GOT3 (cell line): ENCODE measurements at places on chromosomes 2 and 18.

- DNase-seq, result no peak
Measured at GRCh38 chr2:73009177-73009839, 62.2 kb downstream of the SFXN5 start.

DNA sequence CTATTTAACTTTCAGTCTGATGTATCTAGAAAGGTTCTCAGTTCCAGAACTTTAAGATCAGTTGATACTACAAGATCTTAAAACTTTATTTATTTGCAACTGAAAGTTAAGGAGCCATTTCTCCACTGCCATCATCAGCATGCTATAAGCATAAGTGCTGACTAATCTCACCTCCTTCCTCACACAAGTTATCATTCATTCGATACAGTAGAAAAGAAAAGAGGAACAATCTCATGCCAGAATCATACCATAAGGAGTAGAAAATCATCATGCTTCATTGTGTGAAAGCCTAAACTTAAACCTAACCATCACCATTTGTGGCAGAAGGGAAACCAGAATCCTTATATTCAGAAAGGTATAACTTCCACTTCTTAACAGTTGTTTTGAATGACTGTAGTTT, 176.6 kb upstream of the NRXN1 start:
- no peak for DNase-seq

GRCh38 chr2:232236200-232236599, 142.4 kb upstream of the ALPP start:
- no peak for DNase-seq

DNA sequence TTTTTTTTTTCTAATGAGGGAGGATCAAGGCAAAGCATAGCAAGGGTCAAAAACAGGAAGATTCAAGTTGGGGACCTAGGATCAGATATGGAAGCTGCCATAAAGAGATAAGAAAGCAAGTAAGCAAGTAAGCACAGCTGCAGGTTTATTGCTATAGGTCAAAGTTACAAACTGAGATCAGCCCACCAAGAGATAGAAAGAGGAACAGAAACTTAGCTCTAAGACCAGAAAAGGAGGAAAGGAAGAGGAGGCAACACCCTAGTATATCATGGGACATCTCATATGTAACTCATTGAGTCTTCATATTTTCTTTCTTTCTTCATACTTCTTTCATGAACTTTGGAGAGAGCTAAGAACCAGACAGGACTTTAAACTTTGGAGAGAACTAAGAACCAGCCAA, 295.9 kb upstream of the CRIM1 start:
- DNase-seq, result no peak

DNA sequence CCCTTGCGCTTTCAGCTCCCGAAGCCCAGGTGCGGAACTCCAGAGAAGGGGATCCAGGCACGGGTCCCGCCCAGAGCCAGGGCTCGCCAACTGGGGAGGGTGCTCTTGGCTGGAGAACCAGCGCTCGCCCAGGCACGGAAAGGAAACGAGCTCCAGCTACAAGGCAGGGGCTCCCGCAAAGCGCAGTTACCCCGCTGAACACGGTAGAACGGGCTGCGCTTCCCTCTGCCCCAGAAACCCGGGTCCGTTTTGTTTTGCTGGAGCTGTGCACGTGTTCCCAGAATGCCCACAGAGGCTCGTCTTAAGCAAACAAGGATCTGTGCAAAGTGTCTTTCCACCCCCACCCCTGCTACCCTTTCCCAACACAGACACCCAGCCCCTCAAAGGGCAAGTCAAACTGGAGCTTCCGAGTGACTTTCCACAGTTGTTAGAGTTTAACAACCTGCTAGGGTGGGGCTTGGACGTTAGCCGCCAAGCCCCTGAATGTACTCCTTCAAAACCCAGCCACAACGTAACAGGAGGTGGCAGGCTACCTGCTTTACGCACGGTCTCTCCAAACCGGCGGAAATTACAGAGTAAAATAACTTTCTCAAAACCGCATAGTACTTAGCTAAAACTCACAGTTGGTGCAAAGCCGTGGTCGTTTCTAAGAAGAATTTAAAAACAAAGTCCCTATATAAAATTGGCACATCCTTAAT, 775 bp downstream of the RNF125 start:
- no peak for DNase-seq

- DNase-seq, result no peak
Measured at GRCh38 chr2:214066862-214067261, 344.0 kb upstream of the VWC2L start.

- no peak for DNase-seq
Measured at GRCh38 chr2:168174756-168175155, 72.6 kb downstream of the STK39 start.

GRCh38 chr18:34543356-34543755, 166.7 kb upstream of the DTNA start:
- no peak for DNase-seq

DNA sequence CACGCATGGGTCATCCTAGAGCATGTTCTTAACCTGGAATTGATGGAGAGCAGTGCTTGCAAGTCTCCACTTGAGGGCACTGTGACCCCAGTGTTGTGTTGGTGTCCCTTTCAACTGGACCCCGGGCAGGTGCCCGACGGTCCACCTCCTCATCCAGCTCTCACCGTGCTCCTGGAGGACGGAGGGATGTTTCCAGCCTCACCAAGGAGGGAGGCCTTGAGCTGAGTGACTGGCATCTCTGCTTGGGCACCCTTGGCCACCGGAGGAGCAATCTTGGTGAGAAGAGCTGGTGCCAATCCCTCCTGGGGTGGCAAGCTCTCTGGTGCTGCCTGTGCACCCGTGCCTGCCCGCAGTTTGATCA, 45.4 kb upstream of the ASB18 start:
- DNase-seq, result no peak

DNA sequence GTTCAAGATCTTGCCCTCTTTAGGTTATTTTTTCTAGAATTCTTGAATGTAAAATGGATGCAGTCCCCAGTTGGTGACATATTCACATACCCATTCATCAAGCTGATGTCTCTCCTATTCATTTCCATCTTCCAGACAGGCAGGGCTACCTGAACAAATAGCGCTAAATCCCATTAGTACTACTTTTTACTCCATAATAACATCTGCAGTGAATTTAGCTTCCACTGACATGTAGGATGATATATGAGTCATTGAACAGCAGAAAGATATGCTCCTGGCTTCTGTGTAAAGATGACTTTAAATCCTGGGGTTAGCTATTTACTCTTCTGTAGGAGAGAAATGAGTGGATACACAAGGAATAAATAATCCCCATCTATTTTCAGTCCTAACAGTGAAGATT, 194.7 kb downstream of the RND3 start:
- no peak for DNase-seq

GRCh38 chr18:72648079-72648478, 103.9 kb upstream of the CBLN2 start:
- no peak for DNase-seq

DNA sequence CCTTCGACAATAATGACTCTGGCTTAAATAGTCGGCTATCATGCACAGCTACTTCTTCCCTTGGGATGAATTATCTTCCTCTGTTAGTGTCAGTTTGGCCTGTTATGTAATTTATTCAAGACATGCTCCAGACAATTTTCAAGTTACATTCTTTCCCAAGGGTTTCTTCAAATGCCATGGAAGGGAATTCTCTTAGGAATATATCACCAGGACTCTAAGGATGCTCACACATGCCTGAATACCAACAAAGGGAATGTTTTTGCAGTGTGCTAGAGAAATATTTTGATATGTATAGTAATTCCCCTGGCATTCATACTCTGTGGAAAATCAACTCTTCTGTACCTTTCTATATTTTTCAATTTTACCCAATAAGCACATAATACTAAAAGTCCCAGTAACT, 286.0 kb upstream of the KYNU start:
- no peak for DNase-seq

GRCh38 chr18:60096428-60096827, 196.6 kb downstream of the PMAIP1 start:
- DNase-seq, result no peak

- DNase-seq, result no peak
Measured at GRCh38 chr18:74589021-74589420, 8.6 kb upstream of the ZNF407 start.

- no peak for DNase-seq
Measured at GRCh38 chr2:40033781-40034180, 254.7 kb upstream of the THUMPD2 start.

DNA sequence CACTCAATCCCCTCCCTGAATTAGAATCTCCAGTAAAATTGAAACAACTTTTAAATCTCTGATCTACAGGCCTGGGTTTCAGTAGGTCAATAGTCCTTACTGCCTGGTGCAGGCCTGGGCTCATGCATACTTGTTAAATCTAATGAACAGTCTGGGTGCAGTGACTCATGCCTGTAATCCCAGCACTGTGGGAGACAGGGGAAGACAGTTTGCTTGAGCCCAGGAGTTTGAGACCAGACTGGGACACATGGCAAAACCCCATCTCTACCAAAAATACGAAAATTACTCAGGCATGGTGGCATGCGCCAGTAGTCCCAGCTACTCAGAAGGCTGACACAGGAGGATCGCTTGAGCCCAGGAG, 94.7 kb upstream of the SP3 start:
- no peak for DNase-seq

DNA sequence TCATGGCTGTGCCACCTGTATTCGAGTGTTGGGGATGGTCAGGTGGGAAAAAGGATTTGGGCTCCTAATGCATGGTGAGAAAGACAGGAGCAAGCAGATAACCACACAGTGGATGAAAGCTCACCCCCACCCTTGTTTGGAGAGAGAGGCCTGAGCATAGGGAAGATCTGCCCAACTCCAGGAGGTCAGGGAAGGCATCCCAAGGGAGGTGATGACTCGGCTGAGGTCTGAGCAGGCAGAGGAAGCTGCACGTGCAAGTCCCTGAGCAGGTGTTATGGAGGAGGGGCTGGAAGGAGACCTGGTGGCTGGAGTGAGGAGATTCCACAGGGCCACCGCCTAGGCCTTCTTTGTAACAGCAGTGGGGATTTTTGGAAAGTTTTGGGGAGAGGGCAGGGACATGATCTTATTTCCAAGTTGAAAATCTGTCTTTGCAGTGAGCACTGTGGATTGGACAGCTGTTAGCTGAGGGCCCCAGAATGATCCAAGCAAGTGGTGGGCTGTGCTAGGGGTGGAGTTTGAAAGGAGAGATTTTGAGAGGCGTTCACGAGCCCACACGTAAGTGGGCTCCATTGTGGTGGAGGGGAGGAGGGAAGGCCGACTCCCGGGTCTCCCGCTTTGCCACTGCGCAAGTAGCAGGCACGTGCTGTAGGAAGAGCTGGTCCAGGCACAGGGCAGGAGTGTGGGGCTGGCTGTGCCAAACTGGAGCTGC, 228.5 kb downstream of the GLI2 start:
- DNase-seq, result no peak

DNA sequence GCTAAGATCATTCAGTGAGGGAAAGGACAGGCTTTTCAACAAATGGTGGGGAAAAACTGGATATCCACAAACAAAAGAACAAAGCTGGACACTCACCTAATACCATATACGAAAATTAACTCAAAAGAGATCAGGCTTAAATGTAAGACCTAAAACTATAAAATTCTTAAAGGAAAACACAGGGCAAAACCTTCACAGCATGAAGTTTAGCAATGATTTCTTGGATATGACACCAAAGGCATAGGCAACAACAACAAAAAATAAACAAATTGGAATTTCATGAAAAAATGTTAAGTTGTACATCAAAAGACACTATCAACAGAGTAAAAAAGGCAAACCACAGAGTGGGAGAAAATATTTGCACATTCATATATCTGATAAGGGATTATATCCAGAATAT, 28.3 kb downstream of the PIAS2 start:
- DNase-seq, result no peak

- DNase-seq, result no peak
Measured at GRCh38 chr2:55235724-55236538, 3.4 kb downstream of the RPS27A start.

DNA sequence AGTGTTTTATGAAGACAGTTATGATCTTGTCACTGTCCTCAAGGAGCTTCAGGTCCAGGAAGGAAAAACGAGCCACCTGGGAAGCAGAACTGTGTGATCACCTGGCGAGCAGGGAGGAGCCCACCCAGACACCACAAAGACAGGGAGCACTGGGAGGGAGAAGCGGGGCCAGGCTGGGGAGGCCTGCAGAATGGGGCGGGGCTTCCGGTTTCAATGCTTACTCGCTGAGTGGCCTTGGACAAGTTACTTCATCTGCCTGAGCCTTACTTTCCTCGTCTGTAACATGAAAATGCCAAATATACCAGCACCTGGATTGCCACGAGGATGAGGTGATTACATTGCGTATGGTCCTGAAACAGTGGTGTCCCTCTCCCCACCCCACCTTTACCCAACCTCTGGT, 227.5 kb downstream of the ANKRD30B start:
- DNase-seq, result no peak

DNA sequence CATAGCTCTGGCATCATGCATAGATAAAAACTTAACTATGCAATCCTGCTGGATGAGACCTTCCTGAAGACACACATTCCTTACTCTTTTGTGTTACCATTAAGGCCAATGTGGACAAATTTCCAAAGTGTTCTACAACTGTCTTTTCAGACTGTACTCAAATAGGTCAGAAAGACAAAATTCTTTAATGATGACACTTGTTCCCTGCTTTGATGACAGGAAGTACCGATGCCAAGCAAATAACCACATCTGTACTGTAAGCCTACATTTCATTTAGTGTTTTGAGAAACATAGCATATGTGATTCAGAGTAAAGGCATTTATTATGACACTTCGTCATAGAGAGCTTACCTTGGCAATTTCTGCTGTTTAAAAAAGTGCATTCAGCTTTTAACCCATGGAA, 55.0 kb downstream of the PMAIP1 start:
- no peak for DNase-seq

DNA sequence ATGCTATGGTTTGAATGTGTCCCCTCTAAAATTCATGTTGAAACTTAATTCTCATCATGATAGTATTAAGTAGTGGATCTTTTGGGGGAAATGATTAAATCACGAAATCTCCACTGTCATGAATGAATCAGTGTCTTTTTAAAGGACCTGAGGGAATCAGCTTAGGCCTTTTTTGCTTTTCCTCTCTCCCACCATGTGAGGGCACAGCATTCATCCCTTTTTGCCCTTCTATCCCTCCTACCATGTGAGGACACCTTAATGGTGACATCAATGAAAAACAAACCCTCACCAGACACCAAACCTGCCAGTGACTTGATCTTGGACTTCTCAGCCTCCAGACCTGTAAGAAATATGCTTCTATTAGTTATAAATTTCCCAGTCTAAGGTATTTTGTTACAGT, 247.1 kb upstream of the UBE2E3 start:
- DNase-seq, result no peak

DNA sequence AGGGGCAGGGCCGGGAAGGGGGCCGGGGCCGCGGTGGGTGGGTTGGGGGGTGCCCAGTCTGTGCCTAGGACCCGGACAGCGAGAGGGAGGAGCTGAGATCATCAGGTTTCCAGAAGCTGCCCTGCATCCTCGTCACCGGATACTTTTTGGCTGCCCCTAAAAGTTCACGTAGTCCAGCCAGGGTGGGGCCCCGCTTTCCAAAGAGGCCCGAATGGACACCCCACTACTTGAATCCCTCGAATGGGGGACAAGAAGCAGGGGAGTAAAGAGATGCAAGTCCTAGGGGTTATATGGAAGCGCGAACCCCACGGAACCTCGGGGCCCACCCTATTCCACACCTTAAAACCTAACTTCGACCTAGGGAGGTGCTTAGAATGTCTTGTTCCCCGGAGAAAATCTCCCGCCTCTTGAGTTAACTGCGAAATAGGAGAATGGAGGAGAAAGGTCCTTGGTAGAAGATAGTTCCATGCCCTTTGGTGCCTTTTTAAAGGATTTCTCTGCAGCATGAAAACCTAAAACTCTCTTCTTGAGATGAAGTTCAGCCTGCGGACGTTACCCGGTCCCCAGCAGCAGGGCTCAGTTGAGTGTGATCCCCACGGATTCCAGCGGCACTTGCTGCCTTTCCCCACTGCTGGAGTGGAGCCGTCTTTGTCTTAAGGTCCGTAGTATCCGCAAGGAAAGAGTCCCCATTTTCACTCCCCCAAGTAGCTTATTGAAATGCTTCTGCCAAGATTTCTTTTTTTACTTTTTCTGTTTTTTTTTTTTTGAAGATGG, 2.1 kb upstream of the RNF152 start:
- DNase-seq, result no peak
